Mucosa of descending colon (tissue), 3 donors: ENCODE measurements at places on chromosomes 5 and 9. TPM values are rescaled to one million over a fixed set of nuclear protein-coding genes. Genes with fewer than 3 reads are reported as not detected.

The SET gene
- 272 TPM for total RNA-seq

The ZNF366 gene
- 1.6 TPM for total RNA-seq

The PLAC8L1 gene
- total RNA-seq = 0.70 TPM

The GRIA1 gene
- 0.54 TPM for total RNA-seq
